ENCODE measurements at places on chromosomes 13 and 19.
A peak's percentile ranks its signal among the peaks of the same experiment; 100 is the strongest.

- no peak for DNase-seq
Observed at GRCh38 chr13:36456577-36456976, 24.3 kb downstream of the CCNA1 start.

- no peak for DNase-seq
Observed at GRCh38 chr19:2653710-2654707, 48.5 kb downstream of the GNG7 start.

GRCh38 chr13:32330441-32330840, 15.1 kb downstream of the BRCA2 start:
- peak; percentile 53 for DNase-seq

DNA sequence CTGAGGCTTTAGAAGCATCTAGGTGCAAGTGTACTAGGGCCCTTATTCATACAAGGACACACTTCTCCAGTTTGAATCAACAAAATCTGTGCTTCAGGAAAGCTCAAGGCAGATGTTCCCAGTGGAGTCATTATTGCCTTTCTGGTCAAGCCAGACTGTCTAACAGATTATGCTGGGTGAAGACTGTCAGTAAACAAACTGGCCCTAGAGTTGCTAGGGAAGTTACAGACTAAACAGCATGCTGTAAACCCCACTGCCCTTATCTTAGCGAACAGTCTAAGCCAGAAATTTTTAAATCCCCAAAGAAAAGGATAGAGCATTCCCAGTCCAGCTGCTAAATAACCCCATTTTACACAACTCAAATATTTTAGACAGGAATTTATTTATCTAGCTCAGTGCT, 1701.3 kb upstream of the PRR20A start:
- DNase-seq, result no peak

DNA sequence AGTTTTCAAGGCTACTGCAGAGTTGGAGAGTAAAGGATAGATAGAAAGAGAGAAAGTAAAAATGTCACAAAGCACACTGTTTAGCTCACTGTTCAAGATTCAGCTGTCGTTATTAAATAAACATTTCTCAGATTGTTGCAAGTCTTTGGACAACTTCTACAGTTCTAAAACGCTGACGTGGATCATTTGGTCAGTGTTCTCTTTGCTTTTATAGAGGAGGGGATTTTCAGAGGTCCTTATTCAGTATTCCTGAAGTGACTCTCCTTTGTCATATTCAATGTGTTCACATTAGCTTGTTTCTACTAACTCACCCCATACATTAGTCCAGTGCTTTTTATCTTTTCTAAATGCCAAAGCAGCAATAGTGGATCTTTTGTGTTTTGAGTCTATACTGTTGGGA, 154.7 kb upstream of the ARGLU1 start:
- DNase-seq, result no peak

GRCh38 chr13:80599765-80600164, 258.8 kb upstream of the SPRY2 start:
- no peak for DNase-seq

DNA sequence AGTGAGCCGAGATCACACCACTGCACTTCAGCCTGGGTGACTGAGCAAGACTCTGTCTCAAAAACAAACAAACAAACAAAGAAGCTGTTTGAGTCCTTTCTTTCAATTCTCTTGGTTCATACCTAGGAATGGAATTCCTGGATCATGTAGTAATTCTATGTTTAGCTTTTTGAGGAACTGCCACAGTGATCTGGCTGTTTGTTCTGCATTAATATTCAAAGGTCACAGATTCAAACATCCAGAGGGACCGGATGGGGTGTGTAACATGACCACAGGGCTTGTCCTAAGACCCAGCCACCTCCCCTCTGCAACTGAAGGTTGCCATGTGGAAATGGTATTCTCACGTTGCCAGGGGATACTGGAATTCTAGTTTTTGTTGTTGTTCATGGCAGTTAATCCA, 10.2 kb downstream of the COLGALT1 start:
- DNase-seq, result no peak

DNA sequence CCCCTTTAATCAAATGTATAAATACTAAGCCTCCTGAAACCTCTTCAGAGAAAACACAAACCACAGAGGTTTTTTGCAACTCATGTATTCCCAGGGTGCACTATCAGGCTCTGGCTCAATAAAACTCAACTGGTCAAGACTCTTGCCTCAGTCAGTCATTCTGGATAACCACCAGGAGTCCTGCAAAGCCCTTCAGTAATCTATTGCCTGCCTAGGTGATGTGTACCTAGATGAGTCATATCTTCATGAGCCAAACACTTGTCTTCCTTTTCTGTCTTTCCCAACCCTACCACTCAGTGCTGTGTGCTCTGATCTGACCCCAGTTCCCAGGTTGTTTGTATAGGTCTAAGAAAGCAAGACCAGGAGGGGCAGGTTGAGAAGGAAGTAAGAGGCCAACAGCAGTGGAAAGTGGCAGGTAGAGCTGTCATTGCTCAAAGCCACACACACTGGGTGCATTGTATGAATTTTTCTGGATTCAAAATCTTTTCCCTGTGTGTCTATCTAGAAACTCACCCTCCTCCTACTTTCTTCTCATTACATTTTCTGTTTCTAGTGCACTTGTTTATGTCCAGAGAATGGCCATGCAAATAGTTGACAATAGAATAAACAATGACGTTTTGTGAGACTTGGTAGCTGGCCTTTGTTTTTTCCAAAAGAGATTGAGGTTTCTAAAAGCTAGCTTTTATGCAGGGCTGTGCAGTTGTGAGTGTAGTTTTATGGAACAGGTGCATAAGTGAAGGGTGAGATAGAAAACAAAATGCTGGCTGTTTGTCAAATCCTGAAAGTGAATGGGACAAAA, 48.1 kb downstream of the PSG1 start:
- DNase-seq, result no peak

DNA sequence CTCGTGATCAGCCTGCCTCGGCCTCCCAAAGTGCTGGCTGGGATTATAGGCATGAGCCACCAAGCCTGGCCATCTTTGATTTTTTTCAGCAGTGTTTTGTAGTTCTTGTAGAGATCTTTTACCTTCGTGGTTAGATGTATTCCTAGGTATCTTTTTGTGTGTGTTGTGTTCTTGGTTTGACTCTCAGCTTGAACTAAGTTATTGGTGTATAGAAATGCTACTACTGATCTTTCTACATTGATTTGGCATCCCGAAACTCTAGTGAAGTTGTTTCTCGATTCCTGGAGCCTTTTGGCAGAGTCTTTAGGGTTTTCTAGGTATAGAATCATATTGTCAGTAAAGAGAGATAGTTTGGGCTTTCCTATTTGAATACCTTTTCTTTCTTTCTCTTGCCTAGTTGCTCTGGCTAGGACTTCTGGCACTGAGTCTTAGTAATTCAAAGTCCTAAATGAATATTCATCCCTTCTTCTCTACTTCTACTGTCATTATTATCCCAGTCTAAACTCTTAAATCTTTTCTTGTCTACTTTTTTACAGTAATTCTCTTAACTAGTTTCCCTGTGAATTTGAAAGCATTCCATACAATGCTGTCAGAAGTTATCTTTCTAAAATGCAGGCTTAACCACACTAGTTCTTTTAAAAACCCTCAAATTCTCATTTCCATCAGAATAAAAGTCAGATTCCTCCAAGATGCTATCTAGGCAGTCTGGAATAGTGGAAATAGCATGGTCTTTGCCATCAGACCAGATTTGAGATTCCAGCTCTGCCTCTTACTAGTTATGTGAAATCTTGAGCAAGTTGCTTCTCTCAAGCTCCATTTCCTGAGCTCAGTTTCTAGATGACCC, 7.0 kb downstream of the GPR18 start:
- no peak for DNase-seq

DNA sequence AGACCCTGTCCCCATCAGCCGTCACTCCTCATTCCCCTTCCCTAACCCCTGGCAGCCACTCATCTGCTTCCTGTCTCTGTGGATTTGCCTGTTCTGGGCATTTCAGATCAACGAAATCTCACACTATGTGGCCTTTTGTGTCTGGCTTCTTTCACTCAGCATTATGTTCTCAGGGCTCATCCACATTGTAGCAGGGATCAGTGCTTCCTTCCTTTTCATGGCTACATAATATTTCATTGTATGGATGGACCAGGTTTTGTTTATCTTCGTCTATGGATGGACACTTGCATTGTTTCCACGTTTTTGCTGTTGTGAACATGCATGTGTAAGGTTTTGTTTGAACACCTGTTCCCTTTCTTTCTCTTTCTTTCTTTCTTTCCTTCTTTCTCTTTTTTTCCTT, 41.3 kb downstream of the NWD1 start:
- DNase-seq, result no peak

DNA sequence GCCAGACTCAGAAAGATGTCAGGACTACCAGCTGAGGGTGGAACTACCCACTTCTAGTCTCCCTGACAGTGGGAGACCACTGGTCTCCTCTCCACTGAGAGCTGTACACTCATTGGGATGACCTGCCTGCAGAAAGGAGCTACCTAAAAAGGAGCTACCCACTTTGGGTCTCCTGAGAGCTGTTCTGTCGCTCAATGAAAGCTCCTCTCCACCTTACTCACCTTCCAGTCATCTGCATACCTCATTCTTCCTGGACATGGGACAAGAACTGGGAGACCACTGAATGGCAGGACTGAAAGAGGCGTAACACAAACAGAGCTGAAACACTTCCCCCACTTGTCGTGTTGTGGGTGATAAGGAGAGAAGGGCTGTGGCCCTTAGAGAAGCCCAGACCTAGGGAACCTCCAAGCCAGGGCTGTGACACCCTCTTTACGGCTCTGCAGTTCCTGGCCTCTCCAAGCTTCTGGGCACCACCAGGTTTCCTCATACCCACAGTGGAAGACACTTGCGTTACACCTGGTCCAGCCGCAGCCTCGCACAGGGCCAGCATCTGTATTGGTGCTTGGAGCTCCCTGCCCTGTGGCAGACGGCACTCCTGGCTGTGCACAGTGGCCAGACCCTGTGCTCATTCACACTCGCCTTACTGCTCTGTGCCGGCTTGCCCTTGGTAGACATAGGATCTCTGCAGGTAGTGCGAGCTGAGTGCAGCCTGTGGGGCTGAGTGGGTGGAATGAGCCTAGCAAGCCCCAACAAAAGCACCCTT, 54.9 kb upstream of the SLITRK6 start:
- no peak for DNase-seq

- no peak for DNase-seq
Observed at GRCh38 chr13:33919120-33919519, 101.2 kb downstream of the RFC3 start.

GRCh38 chr13:102117175-102117831, 284.5 kb downstream of the FGF14 start:
- DNase-seq, result no peak

DNA sequence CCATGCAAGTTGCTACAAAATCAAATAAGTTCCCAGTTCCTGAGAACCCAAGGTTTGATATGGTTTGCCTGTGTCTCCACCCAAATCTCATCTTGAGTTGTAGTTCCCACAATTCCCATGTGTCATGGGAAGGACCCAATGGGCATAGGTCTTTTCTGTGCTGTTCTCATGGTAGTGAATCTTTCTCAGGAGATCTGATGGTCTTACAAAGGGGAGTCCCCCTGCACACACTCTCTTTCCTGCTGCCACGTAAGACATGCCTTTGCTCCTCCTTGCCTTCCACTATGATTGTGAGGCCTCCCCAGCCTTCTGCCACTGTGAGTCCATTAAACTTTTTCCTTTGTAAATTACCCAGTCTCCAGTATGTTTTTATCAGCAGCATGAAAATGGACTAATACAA, 28.5 kb upstream of the TSHZ3 start:
- DNase-seq, result no peak
